ENCODE measurements at places on chromosomes 1 and 21.

GRCh38 chr1:156498432-156499193 lies 2.0 kb downstream of the MEF2D start:
- DNase-seq = no peak

- DNase-seq = no peak
Measured at GRCh38 chr1:70910013-70910412, 137.6 kb downstream of the PTGER3 start.

DNA sequence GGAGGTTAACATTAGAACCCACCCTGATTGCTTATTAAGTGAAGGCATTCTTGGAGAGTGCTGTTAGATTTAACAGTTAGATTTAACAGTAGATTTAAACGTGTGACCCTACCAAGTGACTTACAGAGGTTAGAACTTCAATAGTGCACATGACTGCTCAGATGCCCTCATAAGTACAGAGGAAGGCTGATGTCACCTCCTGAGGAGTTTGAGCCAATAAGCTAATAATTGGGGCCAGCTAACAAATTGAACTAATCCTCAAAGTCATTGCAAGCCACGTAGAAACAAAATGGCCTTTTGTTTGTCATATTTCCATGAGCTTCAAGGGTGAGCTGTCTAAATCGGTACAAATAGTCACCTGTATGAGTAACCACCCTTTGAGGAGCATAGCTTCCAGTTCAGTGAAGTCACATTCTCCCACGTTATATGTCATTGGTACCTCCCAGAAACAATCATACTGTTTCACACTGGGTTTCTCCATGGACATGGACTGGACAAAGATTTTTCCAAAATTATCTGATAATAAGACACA lies 11.7 kb downstream of the AVPR1B start:
- no peak for DNase-seq

DNA sequence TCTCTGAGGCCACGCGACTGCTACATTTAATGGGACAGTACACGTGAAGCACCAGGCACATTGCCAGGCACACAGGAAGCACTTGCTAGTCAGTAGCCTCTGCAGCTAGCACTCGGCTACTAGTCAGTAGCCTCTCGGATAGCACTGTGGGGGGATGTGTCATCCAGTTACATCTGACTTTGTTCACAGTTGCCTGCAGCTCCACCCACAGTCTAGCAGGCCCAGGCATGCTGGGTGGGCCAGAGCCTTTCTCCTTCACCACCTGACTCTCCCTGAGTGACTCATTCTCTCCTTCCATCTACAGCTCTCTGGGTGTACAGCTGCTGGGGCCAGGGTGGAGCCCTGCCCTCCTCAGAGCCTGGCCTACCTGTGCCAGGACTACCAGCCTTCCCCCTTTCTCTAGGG lies 51.5 kb downstream of the PTPRF start:
- peak; percentile 9 for DNase-seq

GRCh38 chr1:233868461-233868860 lies 36.0 kb upstream of the SLC35F3 start:
- DNase-seq = no peak

GRCh38 chr21:34715518-34715917 lies 46.7 kb downstream of the CLIC6 start:
- no peak for DNase-seq

DNA sequence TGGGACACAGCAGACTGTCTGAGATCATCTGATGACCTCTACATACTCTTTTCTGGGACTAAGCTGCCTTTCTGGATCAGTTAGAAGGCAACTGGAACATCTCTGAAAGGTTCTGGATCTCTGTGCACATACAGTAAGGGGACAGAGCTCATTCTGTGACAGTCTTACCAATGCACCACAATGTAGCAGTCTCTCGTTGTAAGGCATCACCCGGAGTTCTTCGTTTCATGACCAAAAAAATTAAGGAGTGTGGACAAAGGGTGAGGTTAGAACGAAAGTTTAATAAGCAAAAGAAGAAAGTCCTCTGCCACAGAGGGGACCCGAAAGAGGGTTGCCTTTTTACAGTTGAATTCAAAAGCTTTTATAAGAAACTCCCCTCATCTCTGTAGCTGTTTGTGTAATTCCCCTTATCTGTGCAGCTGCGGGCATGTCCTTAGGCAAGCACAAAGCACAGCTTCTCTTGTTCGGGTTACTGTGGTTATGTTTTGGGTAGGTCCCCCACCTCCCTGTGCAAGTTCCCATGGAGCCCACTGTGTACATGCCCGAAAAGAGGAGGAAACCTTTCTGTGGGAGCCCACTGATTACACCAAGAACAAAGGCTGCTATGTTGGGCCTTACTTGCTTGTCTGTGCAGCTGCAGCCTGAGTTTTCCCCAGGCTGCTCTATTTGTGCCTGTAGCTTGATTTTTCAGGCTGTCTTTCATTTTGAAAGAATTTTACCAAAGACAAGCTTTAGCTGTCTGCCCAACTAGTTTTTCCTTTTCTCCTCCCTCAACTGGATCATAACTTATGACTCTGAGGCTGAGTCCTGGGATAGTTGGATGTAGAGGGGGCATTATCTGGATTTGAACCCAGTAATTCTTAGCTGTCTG lies 53.1 kb upstream of the CACNA1E start:
- no peak for DNase-seq

DNA sequence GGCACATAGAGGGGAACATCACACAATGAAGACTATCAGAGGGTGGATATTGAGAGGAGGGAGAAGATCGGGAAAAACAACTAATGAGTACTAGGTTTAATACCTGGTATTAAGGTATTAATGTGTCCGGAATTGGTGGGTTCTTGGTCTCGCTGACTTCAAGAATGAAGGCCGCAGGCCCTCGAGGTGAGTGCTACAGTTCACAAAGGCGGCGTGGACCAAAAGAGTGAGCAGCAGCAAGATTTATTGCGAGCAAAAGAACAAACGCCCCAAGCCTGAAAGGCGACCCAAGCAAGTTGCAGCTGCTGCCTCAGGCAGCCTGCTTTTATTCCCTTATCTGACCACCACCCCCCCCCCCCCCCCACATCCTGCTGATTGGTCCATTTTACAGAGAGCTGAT lies 2022.8 kb downstream of the NCAM2 start:
- DNase-seq = no peak

DNA sequence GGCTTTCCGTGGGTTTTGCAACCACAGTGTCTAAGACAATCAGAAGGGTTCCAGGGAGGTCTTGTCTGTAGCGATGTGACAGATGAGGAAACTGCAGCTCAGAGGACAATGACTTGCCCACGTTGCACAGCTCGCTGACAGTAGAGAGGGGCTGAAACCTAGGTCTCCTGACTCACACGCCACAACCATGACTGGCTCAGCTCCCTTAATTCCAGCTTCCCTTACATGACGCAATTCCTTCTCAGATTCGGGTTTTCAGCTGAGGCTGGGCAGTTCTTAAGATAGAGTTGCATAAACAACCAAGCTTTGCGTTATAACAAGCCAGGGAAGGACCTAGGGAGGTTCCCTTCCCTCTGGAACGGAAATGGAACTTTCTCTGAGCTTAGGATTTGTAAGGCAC lies 36.3 kb downstream of the DHCR24 start:
- DNase-seq = no peak
